ENCODE measurements at places on chromosomes 7 and 10.

- no peak for DNase-seq
Measured at GRCh38 chr7:157061979-157062378, 51.5 kb upstream of the MNX1 start.

DNA sequence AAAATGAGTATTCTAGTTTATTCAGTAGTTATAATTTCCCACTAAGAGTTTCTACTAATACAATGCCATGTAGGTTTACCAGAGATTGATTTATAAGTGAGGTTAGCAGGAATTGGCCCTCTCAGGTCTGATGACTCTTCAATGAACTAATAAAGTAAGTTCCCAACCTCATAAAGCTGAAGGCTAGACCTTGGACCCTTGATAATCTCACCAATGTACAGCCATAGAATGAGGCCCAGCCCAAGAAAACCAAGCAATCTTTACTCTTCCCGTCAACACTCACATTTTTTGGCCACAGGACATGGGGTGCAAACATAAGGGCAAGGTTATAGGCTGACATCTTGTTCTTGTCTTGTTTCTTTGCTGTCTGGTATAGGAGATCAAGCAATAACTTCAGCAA is 33.3 kb downstream of the ARHGAP19 start:
- DNase-seq = no peak

DNA sequence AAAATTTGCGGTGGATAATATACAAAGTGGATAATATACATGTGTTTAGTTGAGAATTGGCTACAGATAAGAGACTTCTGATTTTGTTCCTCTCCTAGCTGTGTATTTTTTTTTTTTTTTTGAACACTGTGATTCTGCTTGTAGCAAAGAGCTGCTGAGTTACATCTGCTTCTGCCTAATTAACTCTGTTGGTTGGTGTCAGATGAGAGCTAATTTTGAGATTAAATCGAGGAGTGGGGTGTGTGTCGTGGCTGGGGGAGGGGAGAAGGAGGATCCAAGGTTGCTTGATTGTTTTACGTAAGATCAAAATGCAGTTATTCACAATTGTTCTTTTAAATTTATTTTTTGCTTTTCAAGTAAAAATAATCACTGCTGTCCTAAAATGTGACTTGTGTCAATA is 11.3 kb downstream of the KAT6B start:
- DNase-seq = no peak

DNA sequence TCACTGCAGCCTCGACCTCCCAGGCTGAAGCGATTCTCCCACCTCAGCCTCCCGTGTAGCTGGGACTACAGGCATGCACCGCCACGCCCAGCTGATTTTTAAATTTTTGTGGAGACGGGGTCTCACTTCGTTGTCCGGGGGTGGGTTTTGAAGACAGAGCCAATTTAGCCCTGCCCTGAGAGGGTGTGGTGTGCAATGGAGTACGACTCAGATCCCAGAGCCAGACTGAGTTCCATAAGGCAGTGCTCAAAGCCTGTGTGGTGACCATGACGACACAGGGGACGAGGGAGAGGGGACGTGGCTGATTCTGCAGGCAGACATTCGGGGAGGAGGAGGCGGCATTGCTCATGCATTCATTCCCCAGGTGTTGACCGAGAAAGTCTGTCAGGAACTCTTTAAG is 72.1 kb downstream of the ZMIZ1 start:
- no peak for DNase-seq

DNA sequence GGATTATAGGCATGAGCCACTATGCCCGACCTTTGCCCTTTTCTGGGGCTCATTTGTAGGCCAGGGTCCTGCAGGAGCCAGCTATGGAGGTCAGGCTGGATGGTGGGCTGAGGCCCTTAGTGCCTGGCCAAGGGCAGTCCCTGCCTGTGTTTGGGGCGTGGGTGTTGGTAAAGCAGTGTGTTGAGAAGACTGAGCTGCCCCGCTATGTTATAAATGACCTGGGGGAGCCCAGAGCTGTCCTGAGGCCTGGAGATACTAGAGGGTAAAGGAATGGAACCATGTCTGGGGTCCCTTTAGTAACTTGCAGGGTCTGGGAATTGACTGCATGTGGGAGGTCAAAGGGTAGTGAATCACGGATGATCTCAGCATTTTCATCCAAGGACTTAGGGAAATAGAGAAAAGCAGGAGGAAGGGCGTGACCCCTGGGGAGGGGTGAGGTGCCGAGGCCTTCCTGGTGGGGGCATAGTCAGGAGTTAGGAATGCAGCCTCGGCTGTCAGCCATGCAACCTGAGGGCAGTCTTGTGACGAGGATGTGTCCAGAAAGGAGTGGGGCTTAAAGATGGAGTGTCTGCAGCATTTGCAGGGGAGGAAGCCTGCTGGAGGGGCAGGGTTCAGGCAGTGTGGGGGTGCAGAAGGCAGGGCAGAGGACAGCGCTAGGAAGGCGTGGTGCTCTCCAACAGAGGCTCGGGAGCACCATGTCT is 31.5 kb downstream of the TMEM248 start:
- DNase-seq = no peak

- no peak for DNase-seq
Measured at GRCh38 chr10:110762849-110763211, 108.9 kb upstream of the PDCD4 start.

- no peak for DNase-seq
Measured at GRCh38 chr7:115728518-115728917, 302.0 kb downstream of the TFEC start.
